ENCODE measurements at places on chromosomes 3 and 15.

GRCh38 chr15:85494048-85494777, 113.8 kb downstream of the AKAP13 start:
- no peak for DNase-seq

DNA sequence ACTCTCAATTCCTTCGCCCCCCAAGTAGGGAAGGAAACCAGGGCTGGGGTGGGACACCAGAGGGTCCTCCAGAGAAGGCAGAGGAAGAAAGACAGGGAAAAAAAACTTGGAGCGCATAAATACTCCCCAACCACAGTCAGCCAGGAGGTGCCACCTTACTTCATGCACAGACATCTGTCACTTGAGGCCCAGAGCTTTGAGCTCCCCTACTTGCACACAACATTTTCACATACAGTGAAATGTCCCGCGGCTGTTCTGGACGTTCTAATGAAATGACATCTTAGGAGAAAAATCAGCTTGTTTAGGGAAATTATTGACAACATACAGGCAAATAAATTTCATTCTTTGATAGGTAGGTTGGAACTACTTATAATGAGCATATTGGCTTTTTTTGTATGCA, 113.0 kb downstream of the LIPC start:
- no peak for DNase-seq

DNA sequence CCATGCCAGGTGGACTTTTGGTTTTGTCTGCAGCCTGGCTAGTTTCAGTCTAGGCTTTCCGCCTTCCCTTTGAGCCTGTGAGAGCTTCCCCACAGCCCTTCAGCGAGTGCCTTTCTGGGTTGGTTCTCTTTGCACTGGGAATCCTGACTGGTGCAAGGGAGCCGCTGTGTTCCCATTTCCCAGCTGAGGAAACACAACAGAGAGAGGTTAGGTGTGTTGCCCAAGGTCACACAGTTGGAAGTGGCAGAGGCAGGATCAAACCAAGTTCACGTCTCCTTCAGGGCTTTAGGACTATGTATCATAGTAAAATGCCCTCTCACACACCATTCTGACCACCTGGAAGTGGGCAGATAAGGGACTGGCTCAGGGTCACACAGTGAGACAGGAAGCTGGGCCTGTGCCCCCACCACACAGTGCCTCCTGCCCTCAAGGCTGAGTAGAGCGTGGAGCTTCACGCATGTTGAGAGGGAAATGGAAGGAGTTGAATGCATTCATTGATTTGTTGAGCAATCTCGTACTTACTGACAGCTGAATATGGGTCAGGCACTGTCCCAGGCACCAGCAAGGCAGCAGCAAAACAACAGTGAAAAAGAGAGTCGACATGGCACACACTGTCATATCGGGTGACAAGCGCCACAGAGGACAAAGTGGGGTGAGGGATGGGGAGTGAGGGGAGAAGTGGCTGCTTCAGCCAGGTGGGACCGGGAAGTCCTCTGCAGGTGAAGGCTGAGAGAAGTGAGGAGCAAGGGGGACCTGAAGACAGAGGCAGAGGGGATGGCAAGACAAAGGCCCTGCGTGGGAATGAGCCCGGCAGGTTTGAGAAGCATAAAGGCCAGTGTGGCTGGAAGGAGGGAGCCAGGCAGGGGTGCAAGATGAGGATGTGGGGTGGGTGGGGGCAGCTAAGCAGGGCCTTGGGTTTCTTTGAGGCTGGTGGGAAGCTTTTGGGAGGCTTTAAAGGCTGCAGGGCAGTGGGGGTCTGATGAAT, 12.3 kb upstream of the ANPEP start:
- no peak for DNase-seq

GRCh38 chr15:64072812-64073211, 20.8 kb downstream of the CIAO2A start:
- DNase-seq, result no peak

Measured in activated naive CD4-positive, alpha-beta T cell (primary cell).